ENCODE measurements at places on chromosomes 5 and 9. TPM values are rescaled to one million over a fixed set of nuclear protein-coding genes. Genes with fewer than 3 reads are reported as not detected.

BHMT gene
- total RNA-seq = 0.44 TPM

HEMGN gene
- not detected for total RNA-seq

RIC1 gene
- total RNA-seq = 25.5 TPM

LRRC19 gene
- not detected for total RNA-seq

FOXD4 gene
- 2.8 TPM for total RNA-seq

INSL4 gene
- not detected for total RNA-seq

NEUROG1 gene
- not detected for total RNA-seq

- no peak for DNase-seq
Measured at GRCh38 chr5:142806841-142807267, 36.7 kb downstream of the ARHGAP26 start.

DNA sequence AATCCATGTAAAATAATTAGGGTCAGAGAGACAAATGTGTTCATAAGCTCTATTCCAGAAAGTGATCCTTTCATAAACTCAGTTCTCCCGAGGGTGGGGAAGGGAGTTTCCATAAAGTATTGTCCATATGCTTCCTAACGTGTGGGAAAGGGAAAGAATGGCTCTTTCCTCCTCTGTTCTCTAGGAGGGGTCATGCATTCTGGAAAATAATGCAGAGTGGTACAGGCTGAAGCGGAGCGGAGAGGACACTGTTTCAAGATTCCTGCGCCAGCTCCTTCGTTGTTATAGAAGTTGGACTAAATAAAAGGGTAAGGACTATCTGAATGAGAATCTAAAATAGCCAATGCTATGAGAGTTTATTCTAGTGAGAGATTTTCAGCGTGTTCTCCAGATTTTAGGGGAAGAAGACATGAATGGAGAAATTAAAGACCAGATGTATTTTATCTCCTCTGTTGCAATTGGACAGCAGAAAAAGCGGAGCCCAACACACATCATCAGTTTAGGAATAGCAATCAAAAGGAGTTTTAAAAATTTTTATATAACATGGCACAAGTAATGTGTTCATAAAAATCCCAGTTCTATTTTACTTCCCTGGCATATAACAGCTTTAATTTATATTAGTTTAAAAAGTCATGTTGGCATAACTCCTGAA, 166.9 kb upstream of the MPDZ start:
- DNase-seq = no peak

DNA sequence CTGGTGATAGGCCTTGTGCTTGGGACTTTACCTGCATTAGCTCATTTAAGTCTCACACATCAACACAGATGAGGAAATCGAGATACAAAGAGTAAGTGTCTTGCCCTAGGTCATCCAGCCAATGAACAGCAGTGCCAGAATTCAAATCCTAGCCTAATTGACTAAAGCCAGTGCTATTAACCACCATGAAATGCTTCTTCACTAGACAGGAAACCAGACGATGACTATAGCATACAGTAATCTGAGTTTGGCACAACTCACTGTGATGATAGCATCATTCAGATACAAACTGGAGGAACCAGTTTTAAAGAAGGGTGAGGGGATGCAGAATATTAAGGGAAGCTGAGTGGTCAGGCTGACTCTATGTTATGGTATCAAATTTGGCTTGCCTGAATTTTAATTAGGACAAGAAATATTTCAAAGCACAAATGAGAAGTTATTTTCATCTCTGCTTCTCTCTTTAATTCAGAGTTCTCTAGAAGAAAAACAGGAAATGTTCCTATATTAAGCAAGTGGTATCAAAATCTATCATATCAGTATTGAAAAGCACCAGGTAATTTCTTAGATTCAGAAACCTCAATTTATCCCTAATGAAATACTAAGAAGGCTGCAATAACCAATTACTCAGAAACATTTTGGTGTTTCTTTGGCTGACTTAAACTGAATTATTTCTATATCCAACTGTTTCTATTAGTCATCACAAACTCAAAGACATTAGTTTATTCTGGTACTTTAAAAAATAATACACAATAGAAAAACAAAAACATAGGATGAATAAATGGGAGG, 147.0 kb upstream of the RASA1 start:
- DNase-seq = peak; percentile 85

DNA sequence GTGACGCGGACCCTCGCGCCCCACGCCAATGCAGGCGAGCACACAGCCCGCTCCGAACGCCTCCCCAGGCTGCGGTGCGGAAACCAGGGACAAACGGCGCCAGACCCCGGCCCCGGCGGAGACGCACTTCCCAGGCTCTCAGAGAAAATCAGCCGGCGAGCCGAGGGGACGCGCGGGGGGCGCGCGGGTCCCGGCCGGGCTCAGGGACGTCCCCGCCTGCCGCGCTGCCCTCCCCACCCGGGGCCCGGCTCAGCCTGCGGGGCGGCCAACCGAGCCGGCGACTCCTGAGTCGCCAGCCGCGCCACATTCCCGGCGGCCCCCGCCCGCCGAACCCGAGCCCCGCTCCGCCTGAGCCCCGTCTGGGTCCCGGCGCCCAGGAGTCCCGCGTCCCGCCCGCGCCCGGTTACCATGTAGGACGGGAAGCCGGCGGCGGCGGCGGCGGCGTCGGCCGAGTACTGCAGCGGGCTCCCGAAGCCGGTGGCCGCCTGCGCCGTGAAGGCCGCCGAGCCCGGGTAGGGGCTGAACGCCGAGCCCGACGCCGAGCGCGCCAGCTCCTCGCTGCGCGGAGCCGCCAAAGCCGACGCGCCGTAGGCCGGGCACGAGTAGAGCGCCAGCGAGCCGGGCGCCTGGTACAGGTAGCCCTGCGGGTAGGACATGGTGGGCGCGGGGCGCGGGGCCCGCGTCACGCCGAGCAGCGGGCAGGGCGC, 566 bp downstream of the IRX2 start:
- DNase-seq = no peak

GRCh38 chr5:76363352-76364225, 39.5 kb upstream of the IQGAP2 start:
- no peak for DNase-seq

DNA sequence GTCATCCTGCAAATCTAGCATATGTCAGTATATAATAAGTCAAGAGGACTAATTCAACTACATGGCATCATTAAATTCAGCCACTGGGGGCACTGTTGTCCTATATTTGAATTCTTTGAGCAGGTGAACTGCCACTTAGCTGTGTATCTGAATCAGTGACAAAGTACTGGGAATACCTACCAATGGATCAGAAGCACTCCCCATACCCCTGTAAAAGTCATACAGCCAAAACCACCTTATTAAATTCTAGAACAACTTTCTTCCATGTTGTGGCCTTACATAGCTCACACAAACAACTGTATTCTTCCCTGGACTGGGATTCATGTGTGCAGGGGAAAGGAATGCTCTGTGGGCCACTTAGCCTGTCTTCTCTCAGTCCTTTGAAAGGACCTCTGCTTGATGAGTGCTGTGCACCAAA, 57.4 kb upstream of the PLPP6 start:
- peak; percentile 72 for DNase-seq

DNA sequence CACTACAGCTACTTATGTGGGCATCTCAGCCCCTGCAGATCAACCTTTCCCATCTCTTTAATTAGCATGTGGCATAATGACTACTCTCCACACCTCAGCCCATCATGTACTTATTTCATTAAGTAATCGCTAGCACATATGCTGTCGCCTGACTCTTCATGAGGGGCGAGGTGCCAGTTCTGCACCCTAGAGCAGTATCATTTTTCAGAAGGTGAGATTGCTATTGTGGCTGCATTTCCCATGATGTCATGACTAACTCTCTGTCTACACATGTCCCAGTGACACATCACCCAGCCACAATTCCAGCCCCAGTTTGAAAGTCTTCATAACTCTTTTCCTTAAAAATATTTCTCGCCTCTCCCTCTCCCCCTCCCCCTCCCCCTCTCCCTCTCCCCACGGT, 7.6 kb upstream of the F2RL1 start:
- no peak for DNase-seq

DNA sequence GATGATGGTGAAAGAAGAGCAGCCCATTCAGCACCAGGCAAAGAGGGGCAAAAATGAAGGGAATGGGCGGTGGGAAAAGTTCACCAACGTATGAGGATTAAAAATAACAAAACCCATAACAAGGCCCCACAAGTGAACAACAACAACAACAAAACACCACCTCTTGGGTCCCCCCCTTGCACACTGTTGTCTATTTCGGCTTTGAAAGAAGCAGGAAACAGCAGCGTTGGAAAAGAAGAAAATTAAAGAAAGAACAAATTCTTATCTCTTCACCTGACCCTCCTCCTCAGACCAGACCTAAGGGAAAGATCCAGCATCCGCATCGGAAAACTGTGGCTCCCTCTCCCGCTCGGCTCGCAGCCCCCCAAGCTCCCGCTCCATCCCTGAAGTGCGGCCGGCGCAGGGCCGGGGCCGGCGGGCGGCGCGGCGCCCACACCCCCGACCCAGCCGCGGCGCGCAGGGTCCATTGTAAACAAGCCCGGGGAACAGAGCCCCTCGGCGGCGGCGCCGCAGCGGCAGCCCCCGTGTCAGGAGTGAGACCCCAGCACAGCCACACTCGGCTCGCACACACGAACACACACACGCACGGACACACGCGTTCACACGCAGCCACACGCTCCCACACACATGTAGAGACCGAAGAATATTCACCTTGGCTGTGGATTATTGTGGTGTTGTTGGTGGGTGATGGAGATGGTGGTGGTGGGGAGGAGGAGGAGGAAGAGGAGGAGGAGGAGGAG, 535 bp downstream of the RFX3 start:
- DNase-seq = no peak

- peak; percentile 40 for DNase-seq
Measured at GRCh38 chr9:138022121-138022741, 144.6 kb downstream of the CACNA1B start.

- no peak for DNase-seq
Measured at GRCh38 chr5:159393854-159394274, 63.6 kb upstream of the IL12B start.

DNA sequence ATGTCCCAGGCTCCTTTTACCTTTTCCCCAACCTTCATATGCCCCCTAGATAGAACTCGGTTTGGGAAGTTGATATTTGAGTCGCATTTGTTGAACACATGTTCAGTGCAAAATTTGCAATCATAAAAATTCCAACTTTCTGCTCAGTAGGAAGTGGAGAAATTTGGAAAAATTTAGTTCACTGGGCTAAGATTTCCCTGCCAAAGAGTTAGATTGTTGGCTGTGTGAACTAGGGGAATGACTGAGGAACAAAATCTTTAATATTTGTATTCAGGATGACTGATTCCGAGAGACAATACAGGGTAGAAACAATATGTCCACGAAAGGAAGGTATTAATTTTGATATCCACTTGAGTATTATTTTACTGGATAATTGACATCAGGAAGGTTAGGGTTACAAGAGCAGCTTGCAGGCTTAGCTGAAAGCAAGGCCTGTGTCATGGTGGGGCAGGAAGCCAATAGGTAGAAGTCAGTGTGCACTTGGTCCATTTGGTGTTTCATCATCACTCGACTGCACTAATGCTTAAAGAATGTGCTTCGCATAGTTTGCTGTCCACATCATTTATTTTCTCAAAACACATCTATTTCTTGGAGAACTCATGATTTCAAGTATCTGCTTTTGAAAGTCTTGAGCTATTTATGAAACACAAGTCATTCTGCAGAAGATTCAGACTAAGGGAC, 59.4 kb upstream of the GNA14 start:
- DNase-seq = peak; percentile 22

- no peak for DNase-seq
Measured at GRCh38 chr5:135105105-135105484, 71.1 kb upstream of the PITX1 start.

DNA sequence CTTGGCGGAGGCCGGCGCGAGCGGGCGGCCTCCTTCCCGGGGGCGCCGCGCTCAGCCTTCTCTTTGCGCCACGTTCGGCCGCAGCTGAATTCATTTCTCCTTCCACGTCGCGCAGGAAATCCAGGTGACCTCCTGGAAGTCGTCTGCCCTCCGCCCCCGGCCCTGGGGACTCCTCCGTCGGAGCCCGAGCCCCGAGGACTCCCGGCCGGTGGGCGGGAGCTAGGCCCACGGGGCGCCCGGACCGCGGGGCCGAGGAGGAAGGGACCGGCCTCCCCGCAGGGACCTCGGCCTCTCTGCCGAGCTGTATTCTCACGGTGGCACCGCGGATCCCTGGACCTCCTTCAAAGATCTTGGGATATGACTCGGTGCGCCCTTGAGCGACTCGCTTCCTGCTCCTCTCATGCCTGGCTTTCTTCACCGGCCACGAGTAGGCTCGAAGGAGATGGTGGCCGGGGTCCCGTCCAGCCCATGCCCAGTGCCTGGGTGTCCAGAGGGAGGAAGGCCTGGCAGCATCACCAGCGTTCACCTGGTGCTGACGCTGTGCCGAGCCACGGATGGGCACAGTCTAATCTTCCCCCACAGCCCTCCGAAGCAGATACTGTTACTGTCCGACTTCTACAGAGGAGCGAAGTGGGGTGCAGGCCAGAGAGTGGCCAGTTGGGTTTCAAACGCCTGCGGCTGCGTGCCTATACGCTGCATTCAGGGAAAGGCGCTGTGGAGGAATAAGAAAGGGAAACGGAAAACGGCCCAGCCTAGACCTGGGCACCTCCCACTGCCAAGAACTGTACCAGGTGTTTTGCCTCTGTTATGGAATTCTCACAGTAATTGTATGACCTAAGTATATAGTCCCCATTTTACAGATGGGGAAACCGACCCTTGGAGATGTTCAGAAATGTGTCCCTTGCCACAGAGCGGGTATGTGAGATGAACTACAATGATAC, 47.3 kb downstream of the PAX5 start:
- no peak for DNase-seq

DNA sequence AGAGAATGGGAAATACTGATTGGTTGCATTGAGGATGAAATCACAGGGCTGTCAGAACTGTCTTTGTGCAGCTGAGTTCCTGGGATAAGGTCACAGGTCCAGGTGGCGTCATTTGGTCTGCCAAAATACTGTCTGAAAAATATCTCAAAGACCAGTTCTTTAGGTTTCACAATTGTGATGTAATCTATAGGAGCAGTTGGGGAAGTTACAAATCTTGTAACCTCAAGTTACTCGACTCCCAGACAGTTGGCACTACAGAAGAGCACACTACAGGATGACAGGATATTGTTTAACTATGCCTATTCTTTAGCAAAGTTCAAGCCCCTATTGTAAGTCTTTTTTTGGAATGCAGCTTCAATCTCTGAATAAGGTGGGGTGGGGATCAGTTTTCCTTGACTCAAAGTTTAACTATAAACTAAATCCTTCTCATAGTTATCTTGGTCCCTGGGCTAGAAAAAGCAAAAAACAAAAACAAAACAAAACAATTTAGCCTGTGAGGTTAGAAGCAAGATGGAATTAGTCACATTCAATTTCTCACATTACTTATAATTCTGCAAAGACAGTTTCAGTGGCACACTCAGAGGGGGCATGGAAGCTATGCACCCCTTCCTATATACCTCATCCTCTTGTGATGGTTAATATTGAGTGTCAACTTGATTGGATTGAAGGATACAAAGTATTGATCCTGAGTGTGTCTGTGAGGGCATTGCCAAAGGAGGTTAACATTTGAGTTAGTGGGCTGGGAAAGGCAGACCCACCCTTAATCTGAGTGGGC, 276.0 kb downstream of the AUH start:
- DNase-seq = no peak

GRCh38 chr5:2101685-2102084, 219.0 kb upstream of the IRX4 start:
- DNase-seq = no peak

- no peak for DNase-seq
Measured at GRCh38 chr5:84273517-84273883, 111.2 kb downstream of the EDIL3 start.

All from HCT116 (cell line).